ENCODE measurements at places on chromosomes 16 and 17.
A peak's percentile ranks its signal among the peaks of the same experiment; 100 is the strongest.

DNA sequence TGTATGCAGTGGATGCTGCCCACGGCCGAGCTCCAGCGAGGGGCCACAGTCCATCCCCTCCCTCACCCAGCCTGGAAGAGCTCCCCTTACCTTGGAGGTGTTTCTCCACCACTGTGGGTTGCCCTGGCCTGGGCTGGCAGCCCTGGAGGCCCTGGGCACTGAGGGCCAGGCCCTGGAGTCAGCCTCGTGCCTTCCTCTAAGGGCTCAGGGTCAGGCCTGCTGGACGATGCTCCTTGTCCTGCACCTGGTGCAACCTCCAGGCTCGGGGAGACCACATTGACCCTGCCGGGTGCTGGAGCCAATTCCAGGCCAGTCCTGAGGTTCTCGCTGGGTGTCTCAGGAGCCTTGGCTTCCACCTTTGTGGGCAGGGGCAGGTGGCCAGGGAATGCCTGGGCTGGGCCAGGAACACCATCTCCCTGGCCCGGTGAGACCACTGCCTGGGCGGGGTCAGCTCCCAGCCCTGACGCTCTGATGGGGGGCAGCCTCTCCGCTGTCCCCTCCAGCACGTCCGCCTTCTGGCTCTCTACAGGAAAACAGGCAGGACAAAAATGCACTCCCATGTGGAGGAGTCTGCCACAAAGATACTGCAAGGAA, 10.4 kb downstream of the MYLK3 start:
- no peak for DNase-seq

DNA sequence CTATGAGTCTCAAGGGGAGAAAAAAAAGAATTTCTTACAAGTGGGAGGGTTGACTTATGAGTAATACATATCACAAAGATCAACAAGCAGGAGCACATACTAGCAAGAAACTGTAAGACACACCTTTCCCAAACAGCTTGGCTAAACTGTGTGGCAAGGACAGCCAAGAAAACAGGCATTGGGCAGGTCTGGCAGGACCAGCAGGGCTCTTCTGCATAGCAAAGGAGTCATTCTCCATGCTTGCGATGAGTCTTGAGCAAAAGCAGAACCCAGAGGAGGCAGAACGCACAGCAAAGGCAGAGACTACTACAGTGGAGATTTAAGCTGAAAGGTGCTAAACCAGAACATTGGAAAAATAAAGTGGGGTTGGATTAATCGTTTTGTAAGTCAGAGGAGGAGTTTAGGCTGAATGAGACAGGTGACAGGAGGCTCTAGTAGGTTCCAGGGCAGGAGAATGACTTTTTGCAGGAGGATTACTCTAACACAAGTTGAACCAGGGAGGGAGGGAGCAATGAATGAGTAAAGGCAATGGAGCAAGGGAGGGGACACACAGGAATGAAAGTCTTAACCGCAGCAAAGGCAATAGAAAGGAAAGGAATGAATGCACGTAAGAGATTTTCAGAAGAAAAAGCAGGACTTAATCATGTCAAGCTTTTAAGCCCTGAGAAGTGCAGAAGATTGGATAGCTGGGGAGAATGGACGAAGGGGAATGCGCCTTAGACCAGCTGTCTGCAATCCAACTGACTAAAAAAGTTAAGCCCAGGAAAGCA, 2.7 kb downstream of the N4BP1 start:
- no peak for DNase-seq

- peak; percentile 58 for DNase-seq
Measured at GRCh38 chr16:50368410-50369132, at the start of gene BRD7. BRD7 (minus strand) TSS chr16:50368988; CDS start chr16:50368774, 214 bp downstream.

DNA sequence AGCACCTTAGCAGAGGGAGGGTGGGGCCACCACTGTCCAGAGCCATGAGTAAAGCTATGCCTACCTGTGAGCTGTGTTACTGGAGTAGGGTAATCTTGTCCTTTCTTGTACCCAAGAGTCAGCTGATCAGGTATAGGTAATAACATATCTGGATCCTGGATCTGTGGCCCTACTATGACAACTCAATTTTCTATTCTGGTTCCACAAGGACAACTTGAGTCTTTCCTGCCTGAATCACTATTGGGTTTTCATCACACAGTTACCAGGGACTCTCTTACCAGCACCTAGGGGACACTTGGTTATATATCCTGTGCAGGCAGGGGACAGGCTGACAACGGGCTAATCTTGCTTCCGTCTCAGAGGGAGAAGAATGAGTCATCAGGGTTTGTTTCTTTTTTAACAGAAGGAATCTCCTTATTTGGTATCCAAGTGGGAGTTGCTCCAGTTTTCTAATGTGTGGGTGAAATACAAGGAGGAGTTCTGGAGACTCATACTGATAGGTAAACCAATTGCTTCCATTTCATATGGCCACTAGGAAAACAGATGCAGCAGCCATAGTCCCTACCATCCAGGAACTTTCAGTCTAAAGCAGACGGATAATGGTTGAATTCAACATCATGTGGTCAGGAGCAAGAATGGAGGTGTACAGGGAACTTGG, 6.8 kb downstream of the ZNF267 start:
- peak; percentile 43 for DNase-seq

DNA sequence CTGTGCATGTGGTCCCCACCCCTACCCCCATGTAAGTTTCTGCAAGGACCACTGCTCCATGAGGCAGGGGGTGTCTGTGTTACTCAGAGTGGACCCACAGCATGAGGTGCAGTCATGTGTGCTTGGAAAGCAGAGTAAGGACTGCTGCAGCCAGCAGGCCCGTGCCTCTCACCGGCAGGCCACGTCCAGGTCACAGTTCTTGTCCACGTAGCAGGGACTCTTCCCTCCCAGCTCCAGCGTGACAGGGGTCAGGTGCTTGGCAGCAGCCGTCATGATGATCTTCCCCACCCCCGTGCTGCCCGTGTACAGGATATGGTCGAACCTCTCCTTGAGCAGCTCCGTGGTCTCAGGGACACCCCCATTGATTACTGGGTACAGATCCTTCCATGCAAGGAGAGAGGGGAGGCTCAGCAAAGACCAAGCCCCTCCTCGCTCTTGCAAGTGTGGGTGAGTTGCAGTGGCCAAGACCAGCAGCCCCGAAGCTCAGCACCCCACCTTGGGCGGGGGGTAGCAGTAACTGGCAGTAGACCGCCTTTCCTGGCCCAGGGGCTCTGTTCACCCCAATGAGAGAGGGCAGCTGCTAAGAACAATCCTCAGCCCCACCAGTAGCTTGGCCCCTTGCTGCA, 6.2 kb downstream of the ALDH3A1 start:
- no peak for DNase-seq

DNA sequence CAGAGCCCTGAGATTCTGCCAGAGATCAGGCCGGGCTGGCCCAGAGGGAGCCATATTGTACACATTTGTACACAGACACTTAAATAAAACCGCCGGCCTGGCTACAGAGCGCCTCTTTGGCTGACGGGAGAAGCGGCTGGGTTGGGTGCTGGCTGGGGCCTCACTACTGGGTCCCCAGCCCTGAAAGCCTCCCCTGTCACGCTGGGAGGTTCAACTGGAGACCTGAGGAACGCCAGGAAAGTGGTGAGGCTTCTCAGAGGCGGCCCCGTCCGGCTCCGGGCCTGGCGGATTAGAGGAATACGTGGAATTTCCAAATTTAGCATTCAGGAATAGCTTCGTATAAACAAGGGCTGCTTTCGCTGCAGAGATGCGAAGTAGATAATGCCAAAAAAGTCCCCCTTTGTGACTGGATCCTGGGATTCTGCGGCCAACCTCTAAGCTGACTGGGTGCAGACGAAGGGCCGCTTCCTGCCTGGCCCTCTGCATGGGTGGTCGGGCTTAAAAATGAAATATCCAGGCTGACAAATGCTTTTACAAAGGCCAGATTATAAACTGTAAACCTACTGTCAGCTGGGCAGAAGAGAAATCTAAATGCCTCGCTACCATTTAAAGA, 252.4 kb downstream of the IRF8 start:
- no peak for DNase-seq

- DNase-seq = no peak
Measured at GRCh38 chr17:4161192-4161966, 18.4 kb downstream of the CYB5D2 start.

- DNase-seq = no peak
Measured at GRCh38 chr17:77844681-77845080, 113.8 kb upstream of the TNRC6C start.

GRCh38 chr16:15874745-15875314, 13.6 kb downstream of the CEP20 start:
- DNase-seq = no peak

GRCh38 chr17:81681672-81682071, 1.9 kb downstream of the ARL16 start:
- DNase-seq = no peak

DNA sequence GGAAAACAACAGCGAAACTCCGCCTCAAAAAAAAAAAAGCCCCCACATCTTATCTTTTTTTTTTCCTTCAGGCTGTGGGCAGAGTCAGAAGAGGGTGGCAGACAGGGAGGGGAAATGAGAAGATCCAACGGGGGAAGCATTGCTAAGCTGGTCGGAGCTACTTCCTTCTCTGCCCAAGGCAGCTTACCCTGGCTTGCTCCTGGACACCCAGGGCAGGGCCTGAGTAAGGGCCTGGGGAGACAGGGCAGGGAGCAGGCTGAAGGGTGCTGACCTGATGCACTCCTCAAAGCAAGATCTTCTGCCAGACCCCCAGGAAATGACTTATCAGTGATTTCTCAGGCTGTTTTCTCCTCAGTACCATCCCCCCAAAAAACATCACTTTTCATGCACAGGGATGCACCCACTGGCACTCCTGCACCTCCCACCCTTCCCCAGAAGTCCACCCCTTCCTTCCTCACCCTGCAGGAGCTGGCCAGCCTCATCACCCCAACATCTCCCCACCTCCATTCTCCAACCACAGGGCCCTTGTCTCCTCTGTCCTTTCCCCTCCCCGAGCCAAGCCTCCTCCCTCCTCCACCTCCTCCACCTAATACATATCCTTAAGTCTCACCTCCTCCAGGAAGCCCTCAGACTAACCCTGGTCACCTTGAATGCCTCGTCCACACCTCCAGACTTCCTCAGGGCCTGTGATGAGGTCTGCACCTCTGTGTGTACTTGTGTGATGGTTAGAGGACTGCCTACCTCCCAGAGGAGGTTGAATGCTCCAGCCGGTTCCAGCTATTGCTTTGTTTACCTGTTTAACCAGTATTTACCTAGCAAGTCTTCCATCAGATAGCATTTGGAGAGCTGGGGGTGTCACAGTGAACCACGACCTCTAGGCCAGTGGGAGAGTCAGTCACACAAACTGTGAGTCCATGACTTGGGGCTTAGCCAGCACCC, 1.2 kb upstream of the HBA1 start:
- no peak for DNase-seq

- DNase-seq = no peak
Measured at GRCh38 chr17:6627019-6627418, 13.5 kb downstream of the KIAA0753 start.

- DNase-seq = no peak
Measured at GRCh38 chr16:81816351-81816750, 37.3 kb downstream of the PLCG2 start.

DNA sequence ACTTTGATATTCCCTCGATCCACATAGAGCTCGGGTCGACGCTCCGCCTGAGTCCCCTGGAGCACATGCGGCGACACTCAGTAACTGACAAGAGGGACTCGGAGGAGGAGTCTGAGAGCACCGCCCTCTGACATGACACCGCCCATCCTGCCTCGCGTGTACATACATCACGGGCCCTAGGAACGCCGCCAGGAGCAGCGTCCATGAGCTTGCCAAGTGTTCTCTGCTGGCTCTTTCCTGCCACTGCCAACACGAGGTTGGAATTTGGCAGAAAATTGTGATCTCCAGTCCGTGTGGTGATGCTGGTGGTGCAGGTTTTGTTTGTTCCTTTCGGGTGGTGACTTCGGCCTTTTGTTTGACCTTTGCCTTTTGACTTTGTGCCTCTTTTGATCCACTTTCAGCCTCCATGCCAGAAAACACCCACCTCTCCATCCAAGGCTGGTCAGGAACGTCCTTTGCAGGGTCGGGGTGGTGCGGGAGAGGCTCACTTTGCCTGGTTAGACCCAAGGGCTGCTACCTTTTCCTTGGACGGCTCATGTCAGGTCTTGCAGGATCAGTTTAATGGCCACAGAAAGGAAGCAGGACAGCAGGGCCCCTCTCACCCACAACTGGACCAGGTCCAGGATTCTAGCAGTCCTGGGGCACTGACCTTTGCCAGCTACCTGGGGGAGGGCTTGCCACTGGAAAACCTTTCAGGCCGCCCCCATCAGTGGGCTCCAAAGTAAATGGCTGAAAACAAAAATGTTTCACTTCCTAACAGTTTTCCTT, 27.6 kb downstream of the ELAC2 start:
- DNase-seq = no peak

DNA sequence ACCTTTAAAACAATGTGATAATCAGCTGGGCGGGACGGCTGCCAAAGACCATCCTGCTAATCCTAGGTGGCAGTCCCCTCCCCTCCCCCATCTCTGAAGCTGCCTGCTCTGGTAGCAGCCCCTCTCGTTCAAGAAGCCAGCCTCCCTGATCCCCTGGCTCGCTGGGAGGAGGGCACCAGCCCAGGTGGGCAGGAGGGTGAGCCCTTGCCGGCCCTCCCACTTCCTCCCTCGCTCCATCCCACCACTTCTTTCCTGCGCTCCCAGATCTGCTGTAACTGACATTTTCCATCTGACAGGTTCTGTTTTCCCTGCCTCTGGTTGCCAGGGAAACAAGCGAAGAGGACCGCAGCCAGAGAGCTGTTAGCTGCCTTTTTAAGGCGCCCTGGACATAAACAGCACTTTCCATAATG, 155.7 kb upstream of the TNRC6C start:
- no peak for DNase-seq

DNA sequence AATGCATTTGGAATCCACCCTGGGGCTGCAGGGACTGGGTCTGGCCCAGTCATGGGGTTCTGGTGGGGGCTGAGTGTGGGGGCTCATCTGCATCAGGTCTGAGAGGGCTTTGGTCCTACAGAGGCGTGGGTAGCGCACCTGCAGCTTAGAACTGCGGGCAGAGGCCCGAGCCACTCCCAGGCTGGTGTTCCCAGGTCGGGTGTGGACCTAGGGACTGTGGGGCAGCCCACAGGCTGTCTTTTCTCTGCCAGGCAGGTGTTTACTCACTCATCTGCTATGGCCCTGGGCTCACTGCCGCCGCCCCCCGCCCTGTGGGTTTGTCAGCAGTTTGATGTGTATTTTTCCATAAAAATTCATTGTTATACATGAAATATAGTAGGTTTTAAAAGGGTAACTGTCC, 27.0 kb upstream of the DOC2B start:
- no peak for DNase-seq

DNA sequence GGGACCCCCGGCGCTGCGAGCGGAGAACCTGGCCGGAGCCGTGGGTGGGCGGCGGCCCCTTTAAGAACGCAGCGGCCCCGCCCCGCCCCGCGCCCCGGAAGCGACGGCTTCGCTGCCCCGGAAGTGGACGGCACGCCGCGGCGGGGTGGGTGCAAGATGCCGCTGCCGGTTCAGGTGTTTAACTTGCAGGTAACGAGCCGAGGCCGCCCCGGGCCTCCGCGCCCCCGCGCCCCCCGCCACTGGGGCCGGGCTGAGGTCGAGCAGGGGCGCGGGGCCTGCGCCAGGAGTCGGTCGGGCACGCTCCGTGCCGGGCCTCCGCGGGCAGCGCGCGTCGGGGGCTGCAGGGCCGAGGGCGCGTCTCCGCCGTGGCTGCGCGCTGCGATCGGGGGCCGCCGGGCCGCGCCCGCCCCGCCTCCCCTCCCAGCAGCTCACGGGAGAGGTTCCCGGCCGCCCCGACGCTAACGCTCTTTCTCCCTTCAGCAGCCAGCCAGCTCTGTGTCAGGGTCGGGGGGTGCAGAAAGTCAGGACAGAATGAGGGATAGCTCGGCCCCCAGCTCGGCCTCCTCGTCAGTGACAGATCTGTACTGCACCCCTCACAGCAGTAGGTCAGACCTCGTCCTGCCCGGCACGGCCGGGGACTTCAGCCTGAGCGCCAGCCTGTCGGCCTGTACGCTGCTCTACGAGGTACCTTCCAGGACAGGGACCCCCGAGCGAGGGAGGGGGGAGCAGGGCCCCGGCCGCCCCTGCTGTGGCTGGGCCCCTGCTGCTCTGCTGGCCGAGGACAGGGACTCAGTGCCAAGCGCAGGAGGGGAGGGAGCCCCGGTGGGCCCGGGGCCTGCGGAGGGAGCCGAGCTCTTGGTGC, at the start of the genes GPS1 and RFNG:
Gene GPS1 (plus strand): TSS at position 123 of the 862 bp plus-strand sequence. CDS start 34 bp downstream, at position 157.
Gene RFNG (minus strand): TSS at position 36 of the 862 bp plus-strand sequence. CDS start 45 bp downstream, outside the sequence.
- peak; percentile 72 for DNase-seq
